Activated CD8-positive, alpha-beta memory T cell treated with anti-CD3 and anti-CD28 coated beads for 48 hours (primary cell): ENCODE measurements at places on chromosomes 5 and 9.

DNA sequence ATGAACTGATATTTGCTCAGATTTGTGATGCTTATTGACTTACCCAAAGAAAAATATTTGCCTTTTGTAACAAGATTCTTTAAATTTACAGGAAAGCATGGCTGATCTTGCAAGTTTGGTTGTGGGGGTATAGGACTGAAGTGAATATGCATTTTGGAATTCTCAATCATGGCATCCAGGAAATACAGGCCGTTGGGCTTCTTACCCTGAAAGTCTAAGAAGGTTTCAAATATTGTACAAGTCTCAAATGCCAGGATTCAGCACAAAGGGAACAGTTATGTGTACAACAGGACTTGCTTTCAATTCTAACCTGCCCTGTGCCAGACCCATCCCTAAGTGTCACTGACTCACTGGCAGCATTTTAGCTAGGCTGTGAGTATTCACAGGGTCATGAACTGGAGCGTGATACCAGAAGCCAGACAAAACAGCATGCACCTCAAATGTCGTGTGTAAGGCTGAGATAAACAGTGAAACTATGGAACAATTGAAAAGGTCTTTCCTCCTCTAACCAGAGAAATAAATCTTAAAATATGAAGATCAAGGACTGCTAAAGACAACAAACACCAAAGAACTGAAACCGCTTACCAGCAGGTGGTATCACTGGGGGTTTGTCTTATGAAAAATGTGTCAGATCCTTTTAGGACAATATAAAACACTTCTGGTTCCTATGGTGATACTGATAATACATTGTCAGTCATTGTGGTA lies 168.6 kb upstream of the RGMB start:
- DNase-seq, result no peak

DNA sequence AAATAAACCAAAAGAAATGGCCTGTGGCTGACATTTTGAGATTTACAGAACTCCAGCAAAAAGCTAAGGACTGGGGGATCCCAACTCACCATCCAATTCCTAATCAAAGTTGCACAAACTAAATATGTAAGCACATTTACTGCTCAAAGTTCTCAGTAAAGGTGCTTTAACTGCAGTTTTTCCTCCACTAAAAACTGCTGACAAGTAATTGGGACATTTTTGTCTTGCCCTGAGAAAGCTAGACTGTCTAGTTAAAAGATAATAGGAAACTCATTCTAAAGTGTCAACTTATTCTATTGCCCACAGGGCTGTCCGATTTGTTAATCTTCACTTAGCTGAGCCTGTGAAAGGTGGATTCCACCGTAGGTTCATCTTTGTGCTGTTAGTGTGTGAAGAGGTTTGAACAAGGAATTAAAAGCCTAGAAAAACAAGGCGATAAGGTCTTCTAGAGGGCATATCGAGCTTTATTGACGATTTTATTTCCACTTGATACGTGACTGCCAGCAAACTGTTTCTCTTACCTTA lies 1.0 kb downstream of the DOCK8 start:
- DNase-seq, result no peak

DNA sequence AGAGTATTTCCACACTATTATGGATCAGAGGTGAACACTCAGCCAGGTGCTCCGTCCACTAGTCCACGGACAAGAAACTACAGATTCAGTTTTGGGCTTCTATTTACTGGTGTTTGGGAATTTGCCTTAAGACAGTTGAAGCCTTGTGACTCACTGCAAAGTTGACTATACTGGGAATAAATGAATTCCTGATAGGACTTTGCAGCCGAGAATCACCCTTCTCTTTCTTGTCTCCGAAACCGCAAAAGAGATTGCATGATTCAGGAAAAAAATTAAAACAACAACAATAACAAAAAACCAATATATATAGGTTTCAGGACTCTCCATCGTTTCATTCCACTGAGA lies 716 bp downstream of the TMEM171 start:
- no peak for DNase-seq

- no peak for DNase-seq
Measured at GRCh38 chr5:67528953-67529352, 332.4 kb upstream of the CD180 start.

DNA sequence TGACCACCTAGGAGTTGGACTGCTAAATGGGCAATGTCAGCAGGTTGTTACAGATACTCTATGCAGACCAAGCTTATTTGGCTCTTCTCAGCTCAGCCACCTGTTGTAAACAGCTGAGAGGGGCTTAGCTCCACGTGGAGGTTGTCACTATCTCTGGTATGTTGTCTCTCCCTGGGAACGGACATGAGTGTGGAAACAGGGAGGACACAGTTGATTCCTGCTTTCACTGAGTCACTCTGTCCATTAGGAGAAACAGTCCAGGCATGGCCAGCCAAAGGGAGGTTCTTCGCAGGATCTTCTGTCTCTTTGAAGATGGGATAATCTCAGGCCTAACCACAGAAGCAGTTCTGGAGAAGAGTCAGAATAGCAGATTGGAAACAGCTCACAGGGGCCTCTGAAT lies 121.2 kb downstream of the PALM2AKAP2 start:
- DNase-seq, result no peak

- no peak for DNase-seq
Measured at GRCh38 chr5:91076138-91076537, 307.0 kb downstream of the ARRDC3 start.

DNA sequence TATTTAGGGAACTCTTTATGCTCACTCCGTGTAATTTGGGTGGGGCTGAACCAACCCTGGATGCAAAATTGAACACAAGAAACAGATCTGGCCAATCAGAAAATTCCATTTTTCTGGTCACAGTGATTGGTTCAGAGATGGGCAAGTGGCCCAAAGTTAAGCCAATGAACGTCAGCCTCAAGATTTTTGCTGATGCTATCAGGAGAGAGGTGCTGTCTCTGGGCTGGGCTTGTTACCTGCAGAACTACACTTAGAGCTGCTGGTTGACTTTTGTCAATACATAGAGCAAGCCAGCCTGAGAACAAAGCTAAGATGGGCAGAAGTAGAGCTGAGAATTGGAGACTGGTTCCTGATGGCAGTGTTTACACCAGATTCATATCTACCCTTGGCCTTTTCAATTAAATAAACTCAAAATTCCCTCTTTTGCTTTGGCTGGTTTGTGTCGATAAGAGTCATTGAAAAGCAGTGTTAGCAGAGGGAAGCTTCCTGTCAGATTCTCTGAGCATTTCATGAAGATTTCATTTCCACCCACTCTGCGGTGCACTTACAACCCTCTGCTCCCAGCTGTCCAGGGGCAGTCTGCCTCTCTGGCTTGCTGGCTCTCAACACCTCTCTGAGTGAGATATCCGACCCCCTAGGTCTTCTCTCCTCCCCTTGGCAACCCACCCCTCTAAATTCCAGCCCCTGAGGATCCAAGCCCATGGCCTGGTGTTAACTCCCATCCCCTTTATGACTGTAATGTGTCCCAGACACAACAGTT lies 64.5 kb upstream of the PPARGC1B start:
- DNase-seq, result no peak

DNA sequence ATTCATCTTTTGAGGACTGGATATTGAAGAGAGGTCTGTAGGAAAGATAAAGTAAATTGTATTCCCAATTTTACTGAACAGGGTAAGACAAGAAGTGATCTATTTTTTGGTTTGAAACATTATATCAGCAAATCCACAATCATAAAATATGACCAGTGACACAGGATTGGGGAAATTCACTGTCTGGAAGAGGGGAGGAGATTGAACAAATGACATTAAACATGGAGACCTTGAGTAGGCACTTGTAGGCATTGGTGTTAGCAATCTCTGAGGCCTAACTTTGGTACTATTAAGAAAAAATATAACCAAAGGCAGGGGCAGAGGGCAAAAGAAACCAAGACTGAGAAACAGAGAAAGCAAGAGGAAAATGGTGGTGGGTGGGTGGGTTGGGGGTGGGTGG lies 132.6 kb upstream of the TMEM161B start:
- no peak for DNase-seq

DNA sequence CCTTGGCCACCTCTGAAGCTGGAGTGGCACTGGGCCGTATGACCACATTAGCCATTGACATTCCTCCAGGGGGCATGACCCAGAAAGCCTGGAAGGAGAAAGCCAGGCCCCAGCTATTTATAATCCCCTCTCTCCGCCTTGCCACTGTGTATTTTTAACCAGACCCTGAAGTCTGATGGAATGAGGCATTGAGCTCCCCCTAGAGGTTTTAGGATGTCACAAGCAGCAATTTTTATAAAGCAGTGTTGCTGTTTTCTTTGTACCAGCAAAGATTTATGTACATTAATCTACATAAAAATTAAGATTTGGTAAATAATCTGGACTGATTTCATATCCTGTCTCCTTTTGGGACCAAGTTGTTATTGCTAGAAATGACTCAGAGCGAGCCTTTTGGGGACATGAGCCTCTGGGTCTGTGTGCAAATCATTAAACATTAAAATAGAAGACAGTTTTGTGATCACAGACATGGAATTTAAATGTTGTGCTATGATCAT lies 127.1 kb downstream of the TRIO start:
- no peak for DNase-seq

- no peak for DNase-seq
Measured at GRCh38 chr5:45578270-45578669, 117.9 kb downstream of the HCN1 start.

DNA sequence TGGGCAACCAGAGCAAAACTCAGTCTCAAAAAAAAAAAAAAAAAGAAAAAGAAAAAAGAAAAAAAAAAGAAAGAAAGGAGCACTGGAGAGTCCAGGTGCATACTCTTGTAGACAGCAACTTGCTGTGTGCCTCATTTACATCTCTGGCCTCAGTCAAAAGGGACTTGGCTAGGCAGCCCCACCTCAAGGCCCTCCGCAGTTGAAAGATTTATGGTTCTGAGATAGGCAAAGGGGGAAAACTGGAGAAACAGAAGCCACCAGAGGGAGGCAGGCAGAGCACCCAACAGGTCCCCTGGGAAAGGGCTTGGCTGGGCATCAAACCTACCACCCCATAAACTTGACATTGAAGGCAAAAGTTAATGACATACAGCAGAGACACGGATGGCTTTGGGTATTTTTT lies 6.1 kb downstream of the ORM2 start:
- no peak for DNase-seq

DNA sequence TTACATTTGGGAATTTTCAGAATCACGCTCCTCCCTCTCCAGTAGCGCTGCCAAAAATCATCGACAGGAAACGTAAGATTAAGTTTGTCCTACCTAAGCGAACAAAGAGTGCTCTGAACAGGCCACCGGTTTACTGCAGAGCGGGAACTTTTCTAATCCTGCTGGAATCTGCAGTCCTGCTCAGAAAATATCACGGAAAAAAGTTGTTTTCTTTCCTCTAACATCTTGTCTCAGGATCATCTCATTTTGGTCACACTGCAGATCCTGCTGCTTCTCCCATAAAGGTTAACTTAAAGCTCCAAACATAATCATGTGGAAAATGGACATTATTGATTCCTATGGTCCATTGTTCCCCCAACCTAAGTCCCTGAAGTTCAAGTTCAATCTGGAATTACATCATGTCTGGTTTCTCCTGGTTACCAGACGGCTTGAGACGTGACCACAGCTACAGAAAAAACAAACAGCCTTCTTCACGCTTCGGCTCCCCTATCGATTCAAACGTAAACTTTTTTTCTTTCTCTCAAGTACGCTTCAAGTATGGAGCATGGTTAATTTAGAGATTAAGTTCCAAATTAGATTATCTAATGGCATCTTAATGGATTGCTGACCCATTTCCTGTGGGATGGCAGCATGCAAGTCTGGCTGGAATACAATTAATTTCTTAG lies 217.6 kb downstream of the NFIB start:
- DNase-seq, result no peak

- no peak for DNase-seq
Measured at GRCh38 chr5:56088431-56088949, 93.7 kb upstream of the IL6ST start.

- DNase-seq, result no peak
Measured at GRCh38 chr5:96427824-96428223, 5.2 kb downstream of the PCSK1 start.

- no peak for DNase-seq
Measured at GRCh38 chr9:120310035-120310434, 269.9 kb downstream of the CDK5RAP2 start.

DNA sequence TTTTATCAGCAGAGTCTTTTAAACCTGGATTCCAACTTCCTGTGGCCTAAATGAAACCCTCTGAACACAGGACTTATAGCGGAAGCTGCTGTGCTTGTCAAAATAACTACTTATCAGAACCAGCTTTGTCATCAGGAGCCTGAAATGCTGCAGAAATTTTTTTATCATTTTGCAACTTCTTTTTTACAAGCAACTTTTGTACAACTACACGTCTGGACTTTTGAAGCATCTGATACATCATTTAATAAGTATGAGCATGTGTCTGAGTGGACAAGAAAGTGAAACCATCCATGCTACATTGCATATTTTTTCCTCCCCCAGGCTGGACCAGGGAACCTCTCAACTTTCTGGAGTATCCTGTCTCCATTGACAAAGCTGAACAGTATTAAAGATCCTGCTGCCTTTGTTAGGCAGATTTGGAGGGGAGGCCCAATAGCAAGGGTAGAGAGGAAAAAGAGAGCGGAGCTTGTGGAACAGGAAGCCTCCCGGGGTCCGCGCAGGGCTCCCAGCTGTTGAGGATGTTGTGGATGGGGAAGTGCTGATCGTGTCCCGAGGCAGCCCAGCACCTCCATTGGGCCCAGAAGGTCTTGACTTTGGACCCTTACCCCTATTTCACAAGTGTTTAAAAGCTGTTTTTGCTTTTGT lies 196.6 kb downstream of the MSX2 start:
- no peak for DNase-seq

- no peak for DNase-seq
Measured at GRCh38 chr5:65967288-65968066, 41.1 kb downstream of the ERBIN start.

- DNase-seq, result no peak
Measured at GRCh38 chr5:168878135-168878745, 299.1 kb upstream of the PANK3 start.

DNA sequence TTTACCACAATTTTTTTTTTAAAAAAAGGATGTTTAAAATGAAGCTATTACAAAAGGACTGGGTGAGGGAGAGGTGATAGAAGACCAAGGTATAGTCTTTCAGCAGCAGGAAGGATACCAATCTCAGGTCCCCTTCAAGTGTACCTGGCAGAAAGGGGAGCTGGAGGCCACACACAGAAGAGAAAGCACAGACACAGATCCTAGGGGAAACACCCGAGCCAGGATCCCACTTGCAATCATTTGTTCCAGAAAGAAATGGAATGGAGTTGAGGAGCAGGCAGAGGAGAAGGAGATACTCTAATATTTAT lies 5.6 kb downstream of the GNPDA1 start:
- no peak for DNase-seq

GRCh38 chr9:14822666-14823065 lies 87.6 kb downstream of the FREM1 start:
- DNase-seq, result no peak

DNA sequence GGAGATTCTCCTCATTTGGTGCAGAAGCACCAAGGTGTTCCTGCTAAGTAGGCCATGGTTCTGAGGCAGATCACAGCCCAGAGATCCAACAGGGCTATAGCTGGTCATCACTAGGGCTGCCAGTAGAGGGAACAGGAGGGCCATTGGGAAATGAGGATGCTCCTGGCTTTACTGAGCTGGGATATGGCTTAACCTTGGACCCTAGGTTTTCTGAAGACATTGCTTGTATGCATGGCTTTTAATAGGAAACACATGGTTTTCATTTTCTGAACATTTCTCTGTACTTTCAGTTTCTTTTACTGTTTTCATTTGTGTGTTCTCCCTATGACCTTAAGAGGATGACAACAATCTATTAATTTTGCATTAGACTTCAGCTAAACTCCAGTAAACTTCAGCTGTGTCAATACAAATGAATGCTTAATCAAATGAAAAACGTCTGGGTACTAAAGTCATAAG lies at the start of gene IFNW1:
Gene IFNW1 (minus strand): TSS at position 406 of the 456 bp plus-strand sequence. CDS start 262 bp downstream, at position 144.
- DNase-seq, result no peak
